ENCODE measurements at places on chromosomes 6 and 20. TPM values are rescaled to one million over a fixed set of nuclear protein-coding genes. Genes with fewer than 3 reads are reported as not detected.

Gene CD93
- under 0.01 TPM for total RNA-seq

Gene CDH26
- 0.50 TPM for total RNA-seq

Gene FAXC
- total RNA-seq = 0.51 TPM

Gene TPMT
- total RNA-seq = 17.5 TPM

Gene HTR1B
- total RNA-seq = not detected

Gene SLC22A2
- total RNA-seq = not detected

Gene WFDC9
- not detected for total RNA-seq

Gene GPX5
- not detected for total RNA-seq

Gene C20orf144
- under 0.01 TPM for total RNA-seq

Gene C6orf52
- 0.26 TPM for total RNA-seq

Gene SPEF1
- 0.17 TPM for total RNA-seq

Gene ZNF334
- total RNA-seq = 7.9 TPM

Gene LY6G6F
- not detected for total RNA-seq

Gene ISM1
- total RNA-seq = 0.26 TPM

Gene IMPG1
- not detected for total RNA-seq

Gene SYTL3
- total RNA-seq = 4.6 TPM

Gene LPA
- not detected for total RNA-seq

Gene CST5
- total RNA-seq = not detected

Gene SMLR1
- total RNA-seq = not detected

Gene GGTLC1
- not detected for total RNA-seq

Gene FAM217A
- total RNA-seq = not detected

Gene ARFGEF3
- total RNA-seq = under 0.01 TPM

Gene ZC3H12D
- under 0.01 TPM for total RNA-seq

Gene GSTA3
- total RNA-seq = not detected

Gene MACROD2
- total RNA-seq = 1.0 TPM

Gene CALHM6
- 0.33 TPM for total RNA-seq

Gene KIF25
- total RNA-seq = 0.26 TPM

Gene MYO6
- 14.4 TPM for total RNA-seq

Gene CLVS2
- total RNA-seq = not detected

Gene NUS1
- 15.4 TPM for total RNA-seq

Gene SLC17A9
- total RNA-seq = 6.4 TPM

Gene CEP162
- 7.4 TPM for total RNA-seq

Gene DNAJC5
- 35.7 TPM for total RNA-seq

Gene MRAP2
- total RNA-seq = 0.17 TPM

Gene UST
- 19.5 TPM for total RNA-seq

Gene SLC44A4
- total RNA-seq = not detected

Gene SMOC2
- under 0.01 TPM for total RNA-seq

Gene ANKEF1
- total RNA-seq = 3.5 TPM

Gene PTPRT
- not detected for total RNA-seq

Gene RAET1G
- 3.3 TPM for total RNA-seq

Gene RGS19
- total RNA-seq = 11.6 TPM

Gene EMILIN3
- total RNA-seq = 0.17 TPM

Gene TRAPPC3L
- under 0.01 TPM for total RNA-seq

Gene CFAP61
- total RNA-seq = 0.26 TPM

Gene RAB22A
- 13.7 TPM for total RNA-seq

Gene SERAC1
- 37.7 TPM for total RNA-seq

Gene CPXM1
- 0.50 TPM for total RNA-seq

All from fibroblast of lung (primary cell).